Activated T-helper 1 cell treated with Interleukin-2 at 50 U/mL for 16 hours (primary cell): ENCODE measurements at places on chromosomes 11 and 22.

GRCh38 chr22:32649515-32650200 is 151.8 kb upstream of the TIMP3 start:
- DNase-seq: no peak

GRCh38 chr11:75376175-75376574 is 23.1 kb upstream of the RPS3 start:
- DNase-seq: no peak

- no peak for DNase-seq
Observed at GRCh38 chr11:35182317-35182939, 43.5 kb downstream of the CD44 start.

DNA sequence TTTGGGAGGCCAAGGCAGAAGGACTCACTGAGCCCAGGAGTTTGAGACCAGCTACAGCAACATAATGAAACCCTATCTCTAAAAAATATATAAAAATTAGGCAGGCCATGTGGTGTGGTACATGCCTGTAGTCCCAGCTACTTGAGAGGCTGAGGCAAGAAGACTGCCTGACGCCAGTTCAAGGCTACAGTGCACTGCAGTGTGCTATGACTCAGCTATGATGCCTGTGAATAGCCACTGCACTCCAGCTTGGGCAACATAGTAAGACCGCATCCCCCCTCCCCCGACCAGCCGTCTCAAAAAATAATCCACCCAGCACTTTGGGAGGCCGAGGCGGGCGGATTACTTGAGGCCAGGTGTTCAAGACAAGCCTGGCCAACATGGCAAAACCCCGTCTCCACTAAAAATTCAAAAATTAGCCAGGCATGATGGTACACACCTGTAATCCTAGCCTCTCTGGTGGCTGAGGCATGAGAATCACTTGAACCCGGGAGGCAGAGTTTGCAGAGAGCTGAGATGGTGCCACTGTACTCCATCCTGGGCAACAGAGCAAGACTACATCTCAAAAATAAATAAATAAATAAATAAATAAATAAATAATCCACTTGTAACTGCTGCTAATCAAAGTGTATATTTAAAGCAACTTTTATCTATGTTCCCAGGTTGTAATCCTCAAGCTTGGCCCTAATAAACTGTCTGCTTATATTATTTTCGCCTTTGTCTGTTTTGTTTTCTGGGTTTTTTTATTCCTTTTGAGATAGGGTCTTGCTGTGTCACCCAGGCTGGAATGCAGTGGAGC is 7.8 kb downstream of the HPS5 start:
- DNase-seq: no peak

DNA sequence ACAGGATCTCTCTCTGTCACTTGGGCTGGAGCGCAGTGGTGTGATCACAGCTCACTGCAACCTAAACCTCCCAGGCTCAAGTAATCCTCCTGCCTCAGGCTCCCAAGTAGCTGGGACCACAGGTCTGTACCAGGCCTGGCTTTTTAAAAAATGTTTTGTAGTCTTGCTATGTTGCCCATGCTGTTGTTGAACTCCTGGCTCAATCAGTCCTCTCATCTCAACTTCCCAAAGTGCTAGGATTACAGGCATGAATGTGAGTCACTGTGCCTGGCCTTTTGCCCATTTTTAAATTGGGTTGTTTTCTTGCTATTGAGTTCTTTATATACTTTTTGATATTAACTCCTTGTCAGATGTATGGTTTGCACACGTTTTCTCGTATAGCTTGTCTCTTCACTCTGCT is 33.0 kb upstream of the PITPNB start:
- DNase-seq: no peak

GRCh38 chr11:4076774-4077173 is 17.8 kb upstream of the RRM1 start:
- no peak for DNase-seq

GRCh38 chr11:68970921-68971636 is 9.7 kb downstream of the MRGPRD start:
- DNase-seq: no peak

GRCh38 chr22:37965940-37966664 is 12.6 kb downstream of the POLR2F start:
- DNase-seq: no peak

GRCh38 chr22:25848954-25849353 is 107.0 kb downstream of the MYO18B start:
- no peak for DNase-seq

DNA sequence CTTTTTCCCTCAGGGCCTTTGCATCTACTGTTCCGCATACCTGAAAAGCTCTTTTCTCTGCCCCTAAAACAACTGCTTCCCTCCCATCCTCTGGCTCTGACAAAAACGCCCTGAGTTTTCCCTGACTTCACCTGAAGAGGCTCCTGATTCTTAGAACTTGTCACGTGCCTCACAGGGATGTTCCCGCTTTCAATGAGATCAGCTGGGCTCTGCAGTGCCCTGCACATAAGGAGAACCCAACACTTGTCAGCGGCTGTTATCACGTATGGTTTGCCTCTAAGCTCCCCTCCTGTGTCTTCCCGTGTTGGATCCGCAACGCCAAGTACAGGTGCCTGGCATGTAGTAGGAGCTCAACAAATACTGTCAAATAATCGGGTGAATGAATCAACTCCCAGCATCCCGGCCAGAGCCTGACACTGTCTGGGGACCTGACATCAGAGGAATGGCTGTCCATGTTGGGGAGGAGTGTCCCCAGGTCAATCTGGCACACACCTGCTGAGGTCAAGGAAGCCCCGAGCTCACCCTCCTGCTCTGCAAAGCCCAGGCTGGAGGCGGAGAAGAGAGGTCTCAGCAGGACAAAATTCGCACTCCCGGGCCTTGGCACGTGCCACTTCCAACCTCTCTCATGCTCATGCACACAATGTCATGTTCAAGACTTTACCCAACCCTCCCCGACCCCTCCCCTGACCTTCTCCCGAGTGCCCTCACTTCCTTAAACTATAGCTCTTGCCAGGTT is 4.2 kb upstream of the GRK2 start:
- no peak for DNase-seq

DNA sequence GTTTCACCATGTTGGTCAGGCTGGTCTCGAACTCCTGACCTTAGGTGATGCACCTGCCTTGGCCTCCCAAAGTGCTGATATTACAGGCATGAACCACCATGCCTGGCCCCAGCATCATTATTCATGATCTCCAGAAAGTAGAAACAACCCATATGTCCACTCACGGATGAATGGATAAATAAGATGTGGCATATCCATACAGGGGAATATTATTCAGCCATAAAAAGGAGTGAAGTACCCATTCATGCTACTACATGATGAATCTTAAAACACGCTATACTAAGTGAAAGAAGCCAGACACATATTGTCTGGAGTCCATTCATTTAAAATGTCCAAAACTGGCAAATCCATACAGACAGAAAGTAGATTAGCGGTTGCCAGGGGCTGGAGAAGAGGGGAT is 79.9 kb upstream of the TCF20 start:
- DNase-seq: no peak

GRCh38 chr11:9669954-9670353 is 6.1 kb downstream of the SWAP70 start:
- DNase-seq: no peak

DNA sequence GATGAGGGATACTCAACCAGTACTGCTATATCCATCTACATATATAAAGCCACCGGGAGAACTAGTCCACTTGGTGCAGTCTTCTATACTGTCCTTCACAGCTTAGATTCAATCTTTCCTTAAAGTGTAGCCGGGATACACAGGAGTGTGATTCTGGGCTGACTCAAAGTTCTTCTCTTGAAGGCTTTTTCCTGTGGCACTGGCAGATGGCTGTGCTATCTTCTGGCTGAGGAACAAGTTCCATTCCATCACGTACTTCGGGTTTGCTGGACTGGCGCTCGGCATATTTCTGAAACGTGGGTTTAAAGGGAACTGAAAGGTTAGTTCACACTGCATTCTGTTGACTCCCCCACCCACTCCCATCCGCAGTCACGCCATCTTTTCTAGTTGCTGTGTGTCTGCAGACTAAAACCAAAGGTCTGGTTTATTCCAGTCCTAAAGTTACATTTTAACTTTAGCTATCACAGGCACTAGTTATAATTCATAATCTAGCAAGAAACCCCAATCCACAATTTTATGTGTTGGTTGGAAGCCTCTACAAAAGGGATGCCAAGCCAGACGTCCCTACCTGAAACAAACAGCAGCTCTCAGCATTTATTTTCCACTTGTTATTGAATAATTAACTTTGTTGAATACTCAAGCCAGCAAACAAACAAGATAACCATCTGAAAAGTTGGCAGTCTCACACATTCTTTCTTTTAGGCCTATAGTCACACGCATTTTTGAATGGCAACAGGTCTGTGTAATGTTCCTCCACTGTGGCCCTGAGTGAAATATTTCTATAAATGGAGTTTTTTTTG is 7.5 kb upstream of the C11orf65 start:
- DNase-seq: no peak

DNA sequence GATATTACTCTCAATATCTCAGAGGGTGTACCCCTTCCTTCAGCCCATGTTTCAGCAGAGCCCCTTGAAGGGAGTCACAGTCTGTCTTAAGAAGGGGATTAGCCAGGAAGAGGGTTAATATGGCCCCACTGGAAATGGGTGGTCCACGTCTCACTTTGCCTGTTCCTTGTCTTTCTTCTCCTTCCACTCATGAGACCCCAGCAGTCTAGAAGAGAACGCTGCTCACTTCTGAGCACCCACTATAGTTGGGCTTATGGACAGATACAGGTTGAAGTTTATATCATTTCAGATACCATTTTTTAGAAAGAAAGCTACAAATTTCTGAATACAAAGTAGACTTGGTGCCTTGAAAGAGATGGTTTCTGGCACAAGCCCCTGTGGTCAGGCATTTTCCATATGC is 139.3 kb upstream of the API5 start:
- no peak for DNase-seq

DNA sequence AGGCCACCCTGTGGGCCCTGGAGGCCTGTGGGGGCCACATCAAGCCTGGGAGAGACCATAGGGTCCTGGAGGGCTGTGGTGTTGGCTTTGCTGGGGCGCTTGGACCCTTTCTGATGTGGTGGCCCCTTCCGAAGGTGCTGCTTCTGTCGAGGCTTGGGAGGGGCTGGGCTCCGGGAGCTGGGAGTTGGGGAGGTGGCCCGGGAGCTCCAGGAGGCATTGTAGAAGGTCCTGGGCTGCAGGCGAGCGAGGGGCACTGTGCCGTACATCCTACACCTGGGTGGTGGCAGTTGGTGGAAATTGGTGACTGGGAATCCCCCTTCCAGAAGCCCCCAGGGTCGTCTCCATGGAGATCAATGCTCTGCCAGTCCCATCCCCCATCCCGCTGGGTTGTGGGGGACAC is 2.6 kb downstream of the PLA2G3 start:
- DNase-seq: no peak

- no peak for DNase-seq
Observed at GRCh38 chr11:125380756-125381445, 115.2 kb downstream of the FEZ1 start.

GRCh38 chr11:126319374-126319740 is 15.5 kb downstream of the DCPS start:
- no peak for DNase-seq

DNA sequence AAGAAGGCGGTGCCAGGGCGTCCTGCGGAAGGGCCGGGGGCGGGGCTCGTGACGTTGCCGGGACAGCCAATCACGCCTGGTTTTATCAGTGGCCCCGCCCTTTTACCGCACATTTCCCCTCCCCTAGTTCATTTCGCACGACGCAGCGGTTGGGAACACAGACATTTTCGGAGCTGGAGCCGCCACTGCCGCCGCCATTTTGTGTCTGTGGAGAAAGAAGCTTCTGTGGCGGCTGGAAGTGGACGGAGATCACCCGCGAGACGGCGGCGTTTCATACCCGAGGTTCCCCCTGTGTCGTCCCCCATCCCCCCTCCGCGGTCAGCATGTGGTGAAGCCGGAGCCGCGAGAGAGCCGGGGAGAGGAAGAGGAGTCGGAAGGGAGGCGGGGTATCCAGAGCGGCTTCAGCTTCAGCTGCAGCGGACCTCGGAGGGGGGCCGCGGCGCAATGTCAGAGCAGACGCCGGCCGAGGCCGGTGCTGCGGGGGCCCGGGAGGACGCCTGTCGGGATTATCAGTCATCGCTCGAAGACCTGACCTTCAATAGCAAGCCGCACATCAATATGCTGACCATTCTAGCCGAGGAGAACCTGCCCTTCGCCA is at the start of gene PCF11:
Gene PCF11, plus strand, starts transcription at position 136 of the 598 bp plus-strand sequence. Its CDS starts 309 bp downstream, at position 445.
- no peak for DNase-seq

DNA sequence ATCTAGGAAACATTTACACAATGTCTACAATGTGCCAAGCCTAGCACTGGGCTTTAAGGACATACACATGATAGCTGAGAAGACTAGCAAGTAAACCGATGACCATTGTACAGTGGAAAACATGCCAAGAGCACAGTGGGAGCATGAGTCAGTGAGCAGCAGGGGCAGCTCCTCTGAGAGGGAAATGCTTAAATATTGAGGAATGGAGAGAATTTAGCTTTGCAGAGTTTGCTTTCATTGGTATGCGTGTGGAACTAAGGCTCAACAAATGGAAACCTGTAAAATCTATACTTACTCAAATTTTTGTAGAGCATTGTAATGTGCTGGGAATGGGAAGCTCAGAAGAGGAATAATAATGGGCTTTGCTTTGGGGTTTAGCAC is 282.3 kb downstream of the ST3GAL4 start:
- no peak for DNase-seq

- DNase-seq: no peak
Observed at GRCh38 chr11:19805827-19806226, 93.2 kb downstream of the NAV2 start.

GRCh38 chr11:119625206-119625978 is 103.6 kb downstream of the NECTIN1 start:
- no peak for DNase-seq

GRCh38 chr22:48368975-48369525 is 1458.6 kb downstream of the BRD1 start:
- DNase-seq: no peak

GRCh38 chr22:49934160-49934890 is 15.9 kb downstream of the CRELD2 start:
- DNase-seq: no peak

GRCh38 chr11:78802058-78802761 is 227.5 kb upstream of the NARS2 start:
- no peak for DNase-seq

DNA sequence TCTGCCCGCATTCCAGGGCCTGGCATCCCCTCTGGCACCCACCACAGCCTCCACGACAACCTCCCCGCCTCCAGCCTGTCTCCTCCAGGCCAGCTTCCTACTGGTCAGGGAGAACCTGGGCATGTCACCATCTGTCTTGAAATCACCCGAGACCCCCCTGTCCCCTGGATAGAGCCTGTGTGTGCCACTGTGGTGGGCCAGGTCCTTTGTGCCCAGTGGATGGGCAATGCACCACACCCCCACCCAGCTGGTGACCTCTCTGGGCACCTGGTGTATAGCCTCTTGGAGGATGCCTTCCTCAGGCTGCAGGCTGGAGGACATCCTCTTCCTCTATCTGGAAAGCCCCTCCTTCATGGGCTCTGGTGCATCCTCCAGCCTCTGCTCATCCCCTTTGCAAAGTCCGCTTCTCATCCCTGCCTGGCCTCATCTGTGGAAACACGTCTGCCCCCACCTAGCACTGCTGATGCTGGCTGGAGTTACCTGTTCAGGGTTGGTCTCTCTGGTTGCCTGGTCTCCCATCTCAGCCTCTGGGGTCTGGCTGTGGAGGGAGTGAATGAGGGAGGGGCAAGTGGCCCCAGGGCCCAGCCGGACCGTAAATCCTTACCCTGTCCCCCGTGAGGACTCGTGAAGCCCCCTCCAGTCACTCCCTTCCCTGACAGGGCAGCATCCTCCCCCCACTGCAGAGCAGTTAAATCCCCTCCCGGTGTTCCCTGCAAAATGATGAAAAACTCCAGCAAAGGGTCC is 589.6 kb downstream of the TBC1D22A start:
- DNase-seq: no peak
